Umbilical cord (tissue), 2 donors: ENCODE measurements at places on chromosomes 6 and 20. TPM values are rescaled to one million over a fixed set of nuclear protein-coding genes. Genes with fewer than 3 reads are reported as not detected.

DNA sequence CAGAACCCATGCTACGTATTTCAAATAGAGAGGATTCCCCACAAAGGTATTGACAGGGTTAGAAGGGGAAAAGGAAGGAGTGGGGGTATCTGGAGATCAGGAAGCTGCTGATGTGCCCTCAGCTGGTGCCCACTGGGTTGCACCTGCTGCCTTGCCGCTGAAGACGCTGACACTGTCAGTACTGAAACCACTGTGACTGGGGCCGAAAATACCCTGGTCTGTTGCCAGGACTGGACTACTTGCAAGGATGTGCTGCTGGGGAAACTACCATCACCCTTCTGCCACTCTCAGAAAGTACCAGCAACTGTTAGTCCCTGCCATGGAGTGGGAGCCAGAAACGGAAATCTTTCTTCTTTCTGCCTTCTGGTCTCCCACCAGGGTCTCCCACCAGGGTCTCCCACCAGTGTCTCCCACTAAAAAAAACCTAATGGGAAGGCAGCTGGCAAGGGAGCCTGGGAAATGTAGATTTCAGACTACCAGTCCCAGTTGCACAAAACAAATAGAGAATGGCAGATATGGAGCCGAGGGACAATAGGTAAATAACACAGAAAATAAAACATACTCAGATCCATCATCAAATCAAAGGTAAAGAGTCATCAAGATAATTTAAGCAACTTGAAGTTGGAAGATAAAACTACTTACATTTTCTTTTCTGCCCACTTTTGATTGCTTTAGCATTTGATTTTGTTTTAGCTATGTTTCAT is 204.8 kb downstream of the TPBG start:
- no peak for DNase-seq

Gene DSP
- 74.9 TPM for total RNA-seq

Gene TRIM31
- 1.7 TPM for total RNA-seq

- no peak for DNase-seq
Observed at GRCh38 chr20:2210646-2211552, 84.9 kb upstream of the TGM3 start.

DNA sequence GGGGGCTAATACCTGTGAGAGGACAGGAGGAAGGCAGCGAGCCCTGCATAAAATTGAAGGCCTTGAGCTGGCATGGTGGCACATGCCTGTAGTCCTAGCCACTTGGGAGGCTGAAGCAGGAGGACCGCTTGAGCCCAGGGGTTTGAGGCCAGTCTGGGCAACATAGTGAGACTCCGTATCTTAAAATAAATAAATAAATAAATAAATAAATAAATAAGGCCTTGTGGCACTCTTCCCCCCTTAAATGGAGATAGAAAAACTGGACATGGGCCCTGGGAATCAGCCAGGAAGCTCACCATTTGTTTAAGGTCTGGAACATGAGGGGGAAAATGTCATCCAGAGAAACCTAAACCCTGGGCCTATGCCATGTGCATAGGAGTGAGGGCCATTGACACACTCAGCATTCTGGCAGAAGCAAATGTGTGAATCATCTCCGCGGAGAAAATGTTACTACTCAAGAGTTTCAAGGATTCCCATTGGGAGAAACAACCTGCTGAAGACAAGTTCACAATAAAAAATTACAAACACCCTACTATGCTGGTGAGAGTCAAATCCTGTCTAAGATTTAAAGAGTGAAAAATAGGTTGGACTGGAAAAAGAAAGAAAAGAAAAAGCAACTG is 51.9 kb upstream of the UBR2 start:
- DNase-seq: no peak

GRCh38 chr6:89368999-89369398 is 16.5 kb upstream of the UBE2J1 start:
- DNase-seq: peak; percentile 56

DNA sequence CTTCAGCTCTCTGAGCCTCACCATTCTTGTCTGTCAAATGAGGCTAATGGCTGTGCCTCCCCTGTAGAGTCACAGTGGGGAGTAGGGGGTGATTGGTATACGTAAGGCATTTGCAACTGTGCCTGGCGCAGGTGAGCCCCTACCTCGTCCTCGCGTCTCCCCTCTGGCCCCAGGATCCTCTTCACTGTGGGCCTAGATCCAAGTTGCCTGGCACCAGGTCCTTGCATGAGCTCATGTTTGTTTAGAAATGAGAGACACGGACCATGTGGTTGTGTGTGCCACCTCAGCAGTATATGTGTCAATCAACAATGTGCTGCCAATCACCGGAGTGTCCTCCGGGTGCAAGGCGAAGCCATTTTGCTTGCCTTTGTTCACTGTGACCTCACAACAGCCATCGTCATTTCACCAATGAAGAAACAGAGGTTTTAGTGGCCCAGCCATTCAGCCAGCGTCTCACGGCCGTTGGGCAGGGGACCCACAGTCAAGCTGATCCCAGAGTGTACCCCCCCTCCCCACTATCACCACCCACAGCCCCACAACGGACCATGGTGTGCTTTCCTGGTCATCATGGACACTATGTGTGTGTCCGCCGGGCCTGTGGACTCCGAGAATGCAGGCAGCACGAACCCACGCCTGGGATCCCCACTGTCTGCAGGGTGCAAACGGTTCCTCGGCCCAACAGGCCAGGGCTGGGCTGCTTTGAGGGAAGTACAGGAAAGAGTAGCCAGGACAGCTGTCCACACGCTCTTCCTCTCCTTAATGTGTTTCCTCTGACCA is 35.9 kb upstream of the STX16 start:
- DNase-seq: no peak

DNA sequence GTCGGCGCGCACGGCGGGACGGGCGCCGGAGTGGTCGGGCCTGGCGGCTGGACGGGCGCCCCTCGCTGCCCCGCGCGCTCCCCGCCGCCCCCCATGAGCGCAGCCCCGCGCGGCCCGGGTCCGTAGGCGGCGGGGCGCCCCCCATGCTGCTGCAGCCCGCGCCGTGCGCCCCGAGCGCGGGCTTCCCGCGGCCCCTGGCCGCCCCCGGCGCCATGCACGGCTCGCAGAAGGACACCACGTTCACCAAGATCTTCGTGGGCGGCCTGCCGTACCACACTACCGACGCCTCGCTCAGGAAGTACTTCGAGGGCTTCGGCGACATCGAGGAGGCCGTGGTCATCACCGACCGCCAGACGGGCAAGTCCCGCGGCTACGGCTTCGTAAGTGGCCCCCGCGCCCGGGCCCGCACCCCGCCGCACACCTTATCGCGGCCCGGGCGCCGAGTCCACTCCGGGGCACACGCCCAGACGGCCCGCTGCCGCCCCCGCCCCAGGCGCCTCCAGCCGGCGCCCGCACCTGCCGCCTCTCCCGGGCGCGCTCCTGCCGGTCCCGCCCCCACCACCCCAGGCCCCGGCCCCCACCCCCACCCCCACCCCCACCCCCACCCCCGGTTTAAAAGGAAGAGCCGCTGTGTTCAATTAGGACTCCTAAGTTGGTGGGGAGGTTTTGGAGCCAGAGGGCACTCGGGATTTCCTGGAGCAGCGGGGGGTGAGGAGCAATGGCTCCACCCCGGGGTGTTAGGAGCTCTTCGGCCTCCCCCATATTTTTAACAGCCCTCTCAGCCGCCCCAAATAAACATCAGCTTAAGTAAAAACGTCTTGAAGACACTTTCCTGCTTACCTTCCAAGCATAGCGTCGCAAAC is 474 bp downstream of the RBM38 start:
- no peak for DNase-seq

DNA sequence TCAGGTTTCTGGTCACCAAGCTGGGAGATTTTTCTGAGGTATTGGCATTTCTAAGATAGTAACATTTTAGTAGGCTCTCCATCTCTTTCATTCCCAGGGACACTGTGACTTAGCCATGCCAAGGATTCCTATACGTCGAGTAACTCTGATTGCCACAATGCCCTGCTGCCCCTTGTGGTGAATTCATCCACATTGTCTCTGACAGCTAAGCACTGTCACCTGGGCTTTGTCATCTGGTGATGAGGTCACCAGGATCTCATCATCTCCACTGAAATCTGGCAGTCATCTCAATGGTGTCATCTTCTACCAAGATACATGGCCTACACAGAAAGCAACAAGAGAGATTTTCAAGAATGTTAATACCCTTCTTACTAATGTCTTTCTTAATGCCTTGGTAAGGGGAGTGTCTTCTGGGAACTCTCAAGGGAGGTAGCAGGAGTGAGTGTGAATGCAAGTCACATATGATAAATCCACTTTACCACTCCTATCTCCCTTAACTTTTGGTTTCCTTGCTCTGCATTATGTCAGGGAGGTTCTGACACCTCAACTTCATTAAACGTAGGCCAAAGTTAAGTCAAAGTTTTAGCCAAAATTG is 246.7 kb downstream of the CD109 start:
- DNase-seq: no peak

DNA sequence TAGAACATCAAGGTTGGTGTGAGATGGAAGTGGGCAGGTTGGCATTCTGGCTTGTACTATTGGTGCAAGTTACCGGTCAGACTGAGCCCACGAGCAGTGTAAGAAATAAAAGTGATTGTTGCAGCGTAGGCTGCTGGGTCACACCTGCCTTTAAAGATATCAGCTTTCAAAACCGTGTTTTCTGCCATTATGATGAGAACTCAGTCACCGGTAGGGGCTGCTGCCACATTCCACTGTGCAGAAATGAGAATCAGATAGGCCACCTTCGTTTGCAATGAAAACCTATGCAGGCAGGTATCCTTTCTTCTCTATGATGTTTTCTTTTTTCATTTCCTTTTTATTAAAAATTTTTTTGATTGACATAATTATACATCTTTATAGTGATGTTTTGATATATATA is 168.5 kb downstream of the MYLK4 start:
- no peak for DNase-seq

Gene GSS
- total RNA-seq: 39.5 TPM

Gene C20orf141
- total RNA-seq: not detected

DNA sequence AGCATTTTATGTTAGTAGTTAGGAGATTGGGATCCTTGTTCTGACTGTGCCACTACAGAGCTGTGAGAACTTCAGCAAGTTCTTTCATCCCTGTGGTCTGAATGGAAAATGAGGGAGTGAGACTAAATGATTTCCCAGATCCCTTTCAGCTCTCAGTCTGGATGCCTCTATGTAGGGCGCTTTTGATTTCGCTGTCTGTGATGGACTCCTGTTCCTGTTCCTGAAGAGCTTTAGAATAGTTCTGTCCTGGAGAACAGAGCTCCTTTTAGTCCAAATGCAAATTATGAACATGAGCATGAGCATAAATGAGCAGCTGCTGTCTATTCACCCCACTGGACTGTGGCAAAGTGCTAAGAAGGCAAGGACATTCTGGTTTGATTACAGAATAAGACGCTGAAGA is 61.4 kb upstream of the NT5E start:
- DNase-seq: no peak

DNA sequence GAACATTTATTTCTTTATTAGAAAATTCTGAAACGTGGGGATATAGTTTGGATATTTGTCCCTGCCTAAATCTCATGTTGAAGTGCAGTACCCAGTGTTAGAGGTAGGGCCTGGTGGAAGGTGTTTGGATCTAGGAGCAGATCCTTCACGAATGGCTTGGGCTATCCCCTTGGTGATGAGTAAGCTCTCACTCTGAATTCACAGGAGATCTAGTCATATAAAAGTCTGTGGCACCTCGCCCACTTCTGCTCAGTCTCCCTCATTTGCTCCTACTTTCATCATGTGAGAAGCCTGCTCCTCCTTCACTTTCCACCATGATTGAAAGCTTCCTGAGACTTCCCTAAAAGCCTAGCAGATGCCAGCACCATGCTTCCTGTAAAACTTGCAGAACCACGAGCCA is 96.8 kb upstream of the GJE1 start:
- no peak for DNase-seq

DNA sequence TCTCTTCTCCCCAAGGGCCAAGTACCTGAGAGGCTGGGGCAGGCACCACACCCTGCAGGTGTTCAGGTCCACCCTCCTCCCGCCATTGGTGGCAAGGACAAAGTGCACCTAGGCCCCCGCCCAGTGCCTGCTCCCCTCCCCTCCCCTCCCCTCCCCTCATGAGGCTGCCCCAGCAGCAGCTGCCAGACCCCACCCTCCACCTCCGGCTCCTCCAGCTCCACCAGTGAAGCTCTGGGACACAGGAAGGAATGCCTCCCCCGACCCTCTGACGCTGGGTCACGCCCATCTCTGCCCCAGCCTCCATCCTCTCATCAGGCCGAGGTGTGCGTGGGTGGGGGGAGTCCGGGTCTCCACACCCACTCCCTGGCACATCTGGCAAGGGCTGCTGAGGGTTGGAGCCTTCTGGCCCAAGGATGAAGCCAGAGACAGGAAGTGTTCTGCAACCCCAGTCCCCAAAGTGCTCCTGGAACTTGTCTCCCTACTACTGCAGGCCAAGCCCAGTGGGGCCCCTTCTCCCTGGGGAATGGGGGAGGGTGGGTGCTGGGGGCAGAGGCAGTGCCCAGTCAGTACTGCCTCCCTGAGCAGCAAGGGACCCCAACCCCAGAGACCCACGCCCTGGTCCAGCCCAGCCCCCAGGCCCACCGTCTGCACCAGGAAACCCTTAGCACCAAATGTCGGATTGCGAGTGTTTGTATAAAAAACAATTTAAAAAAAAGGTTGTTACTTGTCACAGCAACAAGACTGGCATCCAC is 1.6 kb upstream of the UCKL1 start:
- DNase-seq: peak; percentile 46

GRCh38 chr6:110181131-110182030 is 1.2 kb downstream of the CDC40 start:
- DNase-seq: no peak

GRCh38 chr6:37704923-37705238 is 7.2 kb upstream of the MDGA1 start:
- DNase-seq: no peak

GRCh38 chr20:23640671-23641667 is 3.2 kb upstream of the CST3 start:
- DNase-seq: no peak

DNA sequence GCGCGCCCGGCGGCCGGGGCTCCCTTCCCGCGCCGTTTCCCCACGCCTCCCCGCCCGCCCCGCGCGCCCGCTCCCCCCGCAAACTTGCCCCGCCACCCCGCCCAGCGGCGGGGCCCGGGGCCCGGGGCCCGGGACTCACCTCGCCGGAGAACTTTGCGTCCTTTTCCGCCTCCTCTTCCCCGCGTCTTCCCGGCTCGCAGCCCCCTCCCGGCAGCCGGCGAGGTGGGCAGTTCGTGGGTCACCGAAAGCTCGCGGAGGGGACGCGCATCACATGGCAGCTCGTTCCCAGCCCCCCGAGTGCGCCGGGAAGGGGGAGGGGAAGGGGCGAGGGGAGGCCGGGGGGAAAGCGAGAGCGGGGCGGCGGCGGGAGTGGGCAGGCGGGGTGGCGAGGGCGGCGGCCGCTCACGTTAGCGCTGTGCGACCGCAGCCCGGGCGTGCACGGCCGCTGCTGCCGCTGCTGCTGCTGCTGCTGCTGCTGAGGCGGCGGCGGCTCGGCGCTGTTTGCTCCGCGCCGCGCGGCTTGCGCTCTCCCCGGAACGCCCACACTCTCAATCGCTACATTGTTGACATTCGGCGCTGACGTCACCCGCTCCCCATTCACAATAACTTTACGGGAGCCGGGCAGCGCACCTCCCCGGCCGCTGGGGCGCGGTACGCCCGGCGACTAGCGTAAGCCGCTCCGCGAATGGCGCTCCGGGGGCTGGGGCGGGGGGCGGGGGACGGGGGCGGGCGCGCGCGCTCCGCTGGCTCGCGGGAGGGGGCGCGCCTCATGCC is at the start of gene BACH2:
TSS of gene BACH2 (minus strand) at position 503 of the 774 bp plus-strand sequence. CDS start 287,999 bp downstream, outside the sequence.
- DNase-seq: peak; percentile 92
